ENCODE measurements at places on chromosomes 13 and 19.

- DNase-seq, result no peak
These were observed 1.4 kb upstream of the C2CD4C start for GRCh38 chr19:410243-410781.

DNA sequence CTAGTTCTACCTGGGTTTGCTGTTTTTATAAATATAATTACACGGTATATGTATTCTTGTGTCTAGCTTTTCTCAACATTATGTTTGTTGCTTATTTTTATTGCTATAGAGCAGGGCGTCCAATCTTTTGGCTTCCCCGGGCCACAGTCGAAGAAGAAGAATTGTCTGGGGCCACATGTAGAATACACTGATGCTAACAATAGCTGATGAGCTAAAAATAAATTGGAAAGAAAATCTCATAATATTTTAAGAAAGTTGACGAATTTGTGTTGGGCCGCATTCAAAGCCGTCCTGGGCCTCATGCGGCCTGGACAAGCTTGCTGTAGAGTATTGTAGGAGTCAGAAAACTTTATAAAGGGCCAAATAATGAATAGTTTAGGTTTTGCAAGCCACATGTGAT is 33.9 kb downstream of the GPR12 start:
- DNase-seq, result no peak

DNA sequence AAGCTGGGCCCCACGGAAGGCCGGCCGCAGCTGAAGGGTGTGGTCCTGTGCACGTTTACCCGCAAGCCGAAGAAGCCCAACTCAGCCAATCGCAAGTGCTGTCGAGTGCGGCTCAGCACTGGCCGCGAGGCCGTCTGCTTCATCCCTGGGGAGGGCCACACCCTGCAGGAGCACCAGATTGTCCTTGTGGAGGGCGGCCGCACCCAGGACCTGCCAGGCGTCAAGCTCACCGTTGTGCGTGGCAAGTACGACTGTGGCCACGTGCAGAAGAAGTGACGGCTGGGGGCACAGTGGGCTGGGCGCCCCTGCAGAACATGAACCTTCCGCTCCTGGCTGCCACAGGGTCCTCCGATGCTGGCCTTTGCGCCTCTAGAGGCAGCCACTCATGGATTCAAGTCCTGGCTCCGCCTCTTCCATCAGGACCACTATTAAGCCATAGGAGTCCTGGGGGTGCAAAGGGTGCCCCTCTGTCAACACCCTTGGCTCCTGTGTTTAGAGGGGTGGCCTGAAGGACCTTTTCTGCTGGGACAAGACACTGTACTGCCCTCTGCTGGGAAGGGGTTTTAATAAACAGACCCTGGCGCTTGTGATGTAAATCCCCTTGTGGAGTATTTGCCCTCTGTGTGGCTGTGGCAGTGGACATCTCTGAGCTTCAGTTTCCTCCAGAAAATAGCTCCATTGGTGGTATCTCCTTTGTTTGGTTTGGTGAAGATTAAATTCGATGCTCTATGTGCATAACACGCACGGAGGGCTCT is 1.9 kb downstream of the MRPS12 start:
- peak; percentile 17 for DNase-seq

DNA sequence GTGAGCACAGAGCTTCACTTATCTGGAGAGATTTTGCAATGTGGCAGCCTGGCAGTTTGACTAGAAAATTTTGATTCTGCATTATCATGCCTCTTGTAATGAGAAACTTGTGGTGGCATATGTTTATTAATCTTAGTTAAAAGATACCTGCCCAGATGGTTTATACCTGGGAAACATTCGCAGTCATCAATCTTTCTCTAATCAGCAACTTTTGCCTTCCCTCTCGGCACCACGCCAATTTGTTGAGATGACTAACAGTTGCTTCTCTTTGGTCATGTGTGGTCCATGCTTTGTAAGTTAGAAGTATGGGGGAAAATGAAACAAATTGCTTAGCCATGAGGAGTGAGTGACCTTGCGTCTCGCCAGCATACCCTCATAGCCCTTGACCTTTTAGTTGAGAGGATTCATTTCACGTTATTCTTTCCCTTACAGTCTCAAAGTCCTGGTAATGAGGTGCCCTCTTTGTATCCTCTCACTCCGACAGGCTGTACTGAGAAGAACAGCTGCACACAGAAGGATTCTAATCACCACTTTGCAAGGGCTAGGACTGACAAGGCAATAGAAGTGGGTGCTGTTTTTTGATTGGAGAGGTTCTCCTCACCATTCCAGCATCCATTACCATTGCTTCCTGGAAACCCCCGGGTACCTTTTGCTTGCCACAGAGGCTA is 201.4 kb downstream of the OXGR1 start:
- no peak for DNase-seq

GRCh38 chr19:1227304-1228054 is 10.3 kb downstream of the CBARP start:
- DNase-seq, result no peak

DNA sequence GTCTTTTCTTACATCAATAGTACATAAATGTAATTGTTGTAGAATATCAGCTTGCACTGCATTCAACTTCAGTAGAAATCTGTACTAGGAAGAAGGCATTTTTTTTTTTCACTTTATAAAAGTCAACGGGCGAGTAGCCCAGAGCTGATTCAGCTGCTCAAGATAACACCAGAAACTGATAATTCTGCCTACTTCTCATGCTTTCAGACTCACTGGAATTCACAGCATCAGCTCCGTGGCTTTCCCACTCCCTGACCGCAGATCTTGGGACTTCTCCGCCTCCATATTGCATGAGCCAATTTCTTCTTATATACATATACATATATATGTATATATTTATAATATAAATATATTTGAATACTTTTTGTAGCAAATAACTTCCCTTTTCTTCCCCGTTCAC is 263.1 kb upstream of the RXFP2 start:
- no peak for DNase-seq

DNA sequence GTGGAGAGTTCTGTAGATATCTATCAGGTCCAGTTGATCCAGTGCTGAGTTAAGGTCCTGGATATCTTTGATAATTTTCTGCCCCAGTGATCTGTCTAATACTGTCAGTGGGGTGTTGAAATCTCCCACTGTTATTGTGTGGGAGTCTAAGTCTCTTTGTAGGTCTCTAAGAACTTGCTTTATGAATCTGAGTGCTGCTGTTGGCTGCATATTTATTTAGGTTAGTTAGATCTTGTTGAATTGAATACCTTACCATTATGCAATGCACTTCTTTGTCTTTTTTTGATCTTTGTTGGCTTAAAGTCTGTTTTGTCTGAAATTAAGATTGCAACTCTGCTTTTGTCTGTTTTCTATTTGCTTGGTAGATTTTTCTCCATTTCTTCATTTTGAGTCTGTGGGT is 15.4 kb downstream of the AP1M1 start:
- no peak for DNase-seq

DNA sequence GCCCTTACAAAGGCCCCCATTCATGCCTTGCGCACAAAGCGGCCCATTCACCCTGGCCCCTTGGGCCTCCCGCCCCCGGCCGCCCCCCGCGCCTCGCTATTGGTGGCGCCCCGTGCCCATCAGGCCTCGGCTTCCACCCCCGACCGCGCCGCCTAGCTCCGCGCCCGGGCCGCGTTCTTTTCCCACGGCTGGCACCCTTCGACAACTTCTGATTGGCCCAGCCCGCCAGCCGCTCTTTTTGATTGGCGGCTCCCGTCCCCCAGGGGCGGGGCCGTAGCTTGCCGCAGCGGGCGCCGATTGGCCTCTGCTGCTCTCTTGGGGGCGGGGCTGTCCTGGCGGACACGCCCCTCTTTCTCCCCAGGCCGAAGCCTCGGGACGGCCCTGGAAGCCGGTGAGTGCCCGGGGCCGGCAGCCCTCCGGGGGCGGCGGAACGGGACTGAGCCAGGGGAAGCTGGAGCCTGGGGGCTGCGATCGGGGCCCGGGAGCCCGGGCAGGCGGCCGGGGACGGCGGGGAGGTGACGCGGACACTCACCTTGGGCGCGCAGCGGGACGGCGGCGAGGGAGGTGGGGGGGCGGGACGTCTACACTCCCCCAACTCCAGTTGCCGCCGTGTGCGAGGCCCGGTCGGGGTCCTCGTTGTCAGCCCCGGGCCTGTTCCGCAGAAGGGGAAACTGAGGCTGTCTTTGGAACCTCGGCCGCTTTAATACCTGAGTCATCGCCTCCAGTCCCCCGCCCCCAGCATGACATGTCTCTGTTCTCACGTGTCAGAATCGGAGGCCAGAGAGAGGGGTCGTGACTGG is at the start of gene MYH14:
TSS of gene MYH14 (plus strand) at position 342 of the 800 bp plus-strand sequence. CDS start 6,744 bp downstream, outside the sequence.
- no peak for DNase-seq

DNA sequence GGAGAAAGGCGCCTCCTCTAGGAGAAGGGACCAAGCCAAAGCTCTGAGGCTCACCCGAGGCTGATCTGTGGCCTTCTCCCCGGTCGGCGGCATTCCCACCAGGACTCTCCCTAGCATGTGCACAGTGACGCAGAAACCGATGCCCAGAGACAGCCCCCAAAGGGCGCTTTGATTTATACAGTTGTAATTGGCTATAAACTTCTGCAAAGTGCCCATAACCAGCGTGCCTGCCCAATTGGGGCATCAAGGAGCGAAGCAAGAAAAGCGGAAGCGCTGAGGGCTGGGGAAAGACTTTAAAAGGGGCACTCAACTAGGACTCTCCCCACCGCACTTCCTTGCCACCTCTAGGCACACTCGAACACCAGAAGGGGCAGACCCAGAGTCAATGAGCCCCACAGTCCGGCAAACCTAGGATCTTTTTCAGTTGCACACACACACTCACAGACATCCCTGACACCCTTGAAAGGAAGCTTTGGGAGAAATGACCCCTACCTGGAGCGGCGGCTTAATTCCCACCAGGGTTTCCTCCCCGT is 1.8 kb downstream of the CDX2 start:
- DNase-seq, result no peak

DNA sequence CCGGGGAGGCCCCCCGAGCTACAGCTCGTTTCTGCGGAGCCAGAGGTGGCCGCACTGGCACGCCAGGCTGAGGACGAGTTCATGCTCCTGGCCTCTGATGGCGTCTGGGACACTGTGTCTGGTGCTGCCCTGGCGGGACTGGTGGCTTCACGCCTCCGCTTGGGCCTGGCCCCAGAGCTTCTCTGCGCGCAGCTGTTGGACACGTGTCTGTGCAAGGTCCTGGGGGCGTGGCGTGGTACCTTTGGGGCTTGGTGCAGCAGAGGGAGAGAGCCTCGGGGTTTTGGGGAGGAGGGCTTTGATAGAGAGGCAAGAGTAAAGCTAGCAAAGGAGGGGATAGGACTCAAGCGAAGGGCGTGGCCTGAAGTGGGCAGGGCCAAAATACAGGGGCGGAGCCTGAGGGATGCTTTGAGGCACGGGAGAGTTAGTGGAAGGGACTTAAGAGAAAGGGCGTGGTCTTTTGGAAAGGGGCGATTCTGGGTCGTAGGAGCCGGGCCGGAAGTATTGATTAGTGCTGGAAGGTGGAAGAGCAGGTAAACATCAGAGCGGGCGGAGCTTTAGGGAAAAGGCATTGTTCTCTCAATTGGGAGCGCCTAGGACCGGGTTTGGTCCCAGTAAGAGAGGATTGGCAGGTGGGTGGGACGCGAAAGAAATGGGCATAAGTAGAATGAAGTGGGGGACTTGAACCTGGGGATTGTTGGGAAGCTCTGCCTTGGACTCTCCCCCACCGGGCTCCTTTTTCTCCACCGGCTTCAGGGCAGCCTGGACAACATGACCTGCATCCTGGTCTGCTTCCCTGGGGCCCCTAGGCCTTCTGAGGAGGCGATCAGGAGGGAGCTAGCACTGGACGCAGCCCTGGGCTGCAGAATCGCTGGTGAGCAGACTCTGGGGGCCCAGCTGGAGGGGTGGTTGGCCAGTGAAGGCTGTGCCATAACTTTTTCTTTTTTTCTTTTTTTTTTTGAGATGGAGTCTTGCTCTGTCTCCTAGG is 1.2 kb downstream of the PPM1N start:
- DNase-seq, result peak; percentile 61

GRCh38 chr19:55377356-55378131 is 918 bp downstream of the TMEM190 start:
- DNase-seq, result no peak

GRCh38 chr13:97135883-97136282 is 86.2 kb upstream of the MBNL2 start:
- no peak for DNase-seq

- no peak for DNase-seq
These were observed 52.4 kb upstream of the SPATA13 start for GRCh38 chr13:24107955-24108614.

Measured in activated CD4-positive, alpha-beta T cell treated with anti-CD3 and anti-CD28 coated beads, Interleukin-2, amount 50 U/mL, for 1 hour (primary cell).